ENCODE measurements at places on chromosomes 7 and 10.

- DNase-seq, result no peak
Observed at GRCh38 chr10:110220398-110220797, 13.0 kb downstream of the MXI1 start.

DNA sequence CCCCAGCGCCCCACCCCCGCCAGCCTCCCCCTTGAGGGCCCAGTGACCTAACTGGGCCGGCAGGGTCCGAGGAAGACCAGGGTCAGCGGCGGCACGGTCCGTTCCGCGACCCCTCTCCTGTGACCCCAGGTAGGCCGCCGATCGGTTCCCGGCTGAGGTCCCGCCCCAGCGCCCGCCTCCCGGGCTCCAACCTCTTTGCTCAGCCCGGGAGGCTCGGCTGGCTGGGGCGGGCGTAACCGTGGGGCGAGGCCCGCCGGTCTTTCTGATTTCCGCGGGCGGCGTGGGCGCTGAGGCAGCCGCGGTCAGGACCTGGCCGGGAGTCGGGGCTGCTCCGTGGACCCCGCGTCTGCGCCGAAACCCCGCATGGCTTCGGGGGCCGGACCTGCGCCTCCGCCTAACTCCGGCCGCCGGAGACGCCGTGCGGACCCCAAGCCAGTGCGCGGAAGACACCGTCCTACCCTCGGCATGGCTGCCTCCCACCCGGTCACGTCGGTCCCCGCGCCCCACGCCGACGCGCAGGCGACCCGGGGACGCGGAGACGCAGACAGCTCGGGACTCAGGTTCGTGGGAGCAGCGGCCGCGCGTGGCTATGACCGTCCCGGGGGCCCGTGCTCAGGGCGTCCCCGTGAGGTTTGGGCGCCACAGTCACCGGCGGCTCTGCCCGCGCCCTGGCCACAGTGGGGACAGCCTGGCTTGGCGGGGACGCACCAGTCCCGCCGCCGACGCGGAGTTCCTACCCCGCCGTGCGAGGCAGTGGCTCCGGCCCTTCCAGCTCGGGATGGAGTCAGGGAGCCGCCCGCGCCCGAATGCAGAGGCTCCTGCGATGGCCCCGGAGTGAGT lies 1.0 kb upstream of the VENTX start:
- DNase-seq, result no peak

- no peak for DNase-seq
Observed at GRCh38 chr10:71031026-71031425, 142.7 kb upstream of the PCBD1 start.

GRCh38 chr7:151876899-151877777 lies at the start of gene PRKAG2:
PRKAG2 (minus strand) TSS chr7:151877115; CDS start chr7:151876620, 495 bp downstream.
- DNase-seq, result peak; percentile 38

DNA sequence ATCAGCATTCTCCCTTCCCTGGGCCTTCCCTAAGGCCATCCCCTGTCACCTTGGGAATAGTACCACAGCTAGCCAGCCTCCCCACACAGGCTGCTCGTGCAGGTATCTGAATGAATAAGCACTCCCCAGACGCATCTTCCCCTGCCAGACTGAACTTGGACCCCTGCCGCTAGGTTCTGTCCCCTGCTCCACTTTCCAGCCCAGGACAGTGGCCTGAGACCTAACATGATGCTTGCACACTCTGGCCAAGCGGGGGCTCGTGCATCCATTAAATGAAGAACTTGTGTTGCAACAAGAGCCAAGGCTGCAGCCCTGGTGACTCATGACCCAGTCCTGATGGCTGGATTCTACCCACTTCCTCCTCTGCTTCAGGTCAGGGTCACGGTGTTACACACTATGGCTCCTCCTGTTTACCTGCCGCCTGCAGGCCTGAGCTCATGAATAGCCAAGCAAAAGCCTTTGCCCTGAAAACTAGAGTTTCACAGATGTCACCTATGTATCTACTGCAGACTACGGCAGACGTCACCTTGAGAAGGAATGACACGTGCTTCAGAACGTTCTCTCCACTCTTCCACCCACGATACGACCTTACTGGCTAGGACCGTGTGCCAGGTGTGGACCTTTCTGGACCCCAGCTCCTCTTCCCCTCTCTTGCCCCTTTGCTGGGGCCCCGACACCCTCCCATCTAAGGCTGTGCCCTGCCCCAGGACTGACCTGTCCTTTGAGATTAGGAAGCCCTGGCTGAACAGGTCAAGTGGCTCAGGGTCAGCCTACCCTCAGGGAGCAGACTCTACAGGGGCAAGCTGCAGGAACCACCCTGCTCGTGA lies 6.5 kb downstream of the ASB13 start:
- peak; percentile 39 for DNase-seq

- DNase-seq, result no peak
Observed at GRCh38 chr10:27490807-27491206, 13.3 kb upstream of the RAB18 start.

- DNase-seq, result no peak
Observed at GRCh38 chr10:115711306-115711705, 561.7 kb downstream of the GFRA1 start.

DNA sequence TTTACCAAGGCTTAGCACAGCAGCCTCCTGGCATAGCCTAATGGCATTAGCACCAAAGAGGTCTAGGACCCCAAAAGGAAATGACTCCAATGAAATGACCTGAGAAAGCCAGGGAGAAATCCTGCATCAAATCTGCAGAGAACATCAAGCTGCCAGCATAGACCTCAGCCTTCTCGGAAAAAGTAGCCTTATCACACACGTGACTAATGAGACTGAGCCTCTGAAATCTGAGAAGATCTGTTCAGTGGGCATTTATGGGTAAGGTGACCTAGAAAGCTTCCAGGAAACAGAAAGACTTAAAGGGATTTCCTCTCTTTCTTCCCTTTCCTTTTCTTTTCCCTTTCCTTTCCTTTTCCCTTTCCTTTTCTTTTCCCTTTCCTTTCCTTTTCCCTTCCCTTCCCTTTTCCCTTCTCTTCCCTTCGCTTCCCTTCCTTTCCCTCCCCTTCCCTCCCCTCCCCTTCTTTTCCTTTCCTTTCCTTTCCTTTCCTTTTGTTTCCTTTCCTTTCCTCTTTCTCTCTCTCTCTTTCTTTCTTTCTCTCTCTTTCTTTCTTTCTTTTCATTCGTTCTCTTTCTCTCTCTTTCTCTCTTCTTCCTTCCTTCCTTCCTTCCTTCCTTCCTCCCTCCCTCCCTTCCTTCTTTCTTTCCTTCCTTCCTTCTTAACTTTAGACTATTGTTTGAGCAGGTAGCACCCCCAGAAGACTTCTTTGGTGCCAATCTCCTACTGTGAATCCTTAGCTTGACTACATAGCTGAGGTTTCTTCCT lies 23.1 kb upstream of the PTTG1IP2 start:
- no peak for DNase-seq
